ENCODE measurements at places on chromosomes 7 and 10. TPM values are rescaled to one million over a fixed set of nuclear protein-coding genes. Genes with fewer than 3 reads are reported as not detected.

The HOXA6 gene
- not detected for total RNA-seq

The DDX56 gene
- 36.4 TPM for total RNA-seq

The SPDYE2B gene
- not detected for total RNA-seq

The CTTNBP2 gene
- total RNA-seq: 52.9 TPM

The ACTR3C gene
- 4.2 TPM for total RNA-seq

The FBXW4 gene
- total RNA-seq: 30.2 TPM
